ENCODE measurements at places on chromosomes 1 and 21.

GRCh38 chr1:204087181-204087892 lies 14.4 kb downstream of the SOX13 start:
- no peak for DNase-seq

DNA sequence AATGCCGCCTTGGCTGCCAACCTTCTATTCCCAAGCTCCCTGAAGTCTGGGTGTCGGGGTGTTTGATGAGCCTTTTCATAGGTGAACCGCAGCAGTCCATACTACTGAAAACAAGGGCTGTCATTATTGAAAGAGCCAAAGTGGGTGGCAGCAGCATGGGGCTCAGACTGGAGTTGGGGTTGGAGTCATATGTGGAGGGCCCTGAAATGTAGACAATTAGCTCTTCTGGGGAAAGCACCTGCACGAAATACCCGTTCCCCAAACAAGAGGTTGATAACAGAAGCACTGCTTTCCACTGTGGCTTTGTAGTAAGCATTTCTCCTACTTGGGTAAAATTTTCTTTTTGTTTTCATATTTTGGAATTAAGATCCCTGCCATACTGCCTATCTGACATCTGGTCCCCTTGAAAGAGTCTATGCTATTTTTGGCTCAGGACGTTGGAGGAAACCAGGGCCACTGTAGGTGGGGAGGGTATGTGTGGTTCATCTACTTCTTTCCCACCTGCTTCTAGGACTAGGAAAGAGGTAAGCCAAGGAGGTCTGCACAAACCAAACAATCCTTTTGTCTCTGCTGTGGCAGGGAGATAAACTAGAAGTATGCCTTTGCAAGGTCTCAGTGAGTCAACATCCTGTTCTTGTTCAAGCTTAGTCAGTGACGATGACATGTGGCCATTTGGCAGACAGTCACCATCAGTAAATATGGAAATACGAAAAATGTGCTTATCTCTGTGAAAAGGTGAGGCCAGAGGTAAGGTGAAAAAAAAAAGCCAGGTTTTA lies 197.0 kb upstream of the UBE2U start:
- peak; percentile 76 for DNase-seq

GRCh38 chr1:110229348-110230001 lies 19.4 kb downstream of the KCNC4 start:
- DNase-seq, result no peak

GRCh38 chr21:35257413-35257812 lies 208.3 kb upstream of the RUNX1 start:
- DNase-seq, result peak; percentile 53

DNA sequence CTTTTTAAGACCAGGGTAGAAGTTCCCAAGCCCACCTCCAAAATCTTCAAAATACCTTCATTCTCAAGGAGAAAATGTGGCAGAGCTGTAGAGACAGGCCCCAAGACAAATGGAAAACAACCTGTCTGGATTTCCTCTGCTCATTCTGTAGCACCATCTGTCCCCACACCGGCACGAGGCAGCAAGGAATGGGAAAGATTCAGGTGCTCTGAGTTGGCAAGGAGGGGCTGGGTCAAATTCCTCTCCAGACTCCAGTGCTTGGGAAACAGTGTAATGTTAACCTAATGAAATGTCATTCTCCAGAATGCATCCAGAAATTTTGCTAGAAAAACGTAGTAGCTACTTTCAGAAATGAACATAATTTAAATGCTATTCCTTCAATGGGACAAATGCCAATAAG lies 9.3 kb downstream of the PABPC4 start:
- DNase-seq, result no peak

- DNase-seq, result peak; percentile 50
Measured at GRCh38 chr21:31180256-31181081, 142.2 kb upstream of the KRTAP19-8 start.

DNA sequence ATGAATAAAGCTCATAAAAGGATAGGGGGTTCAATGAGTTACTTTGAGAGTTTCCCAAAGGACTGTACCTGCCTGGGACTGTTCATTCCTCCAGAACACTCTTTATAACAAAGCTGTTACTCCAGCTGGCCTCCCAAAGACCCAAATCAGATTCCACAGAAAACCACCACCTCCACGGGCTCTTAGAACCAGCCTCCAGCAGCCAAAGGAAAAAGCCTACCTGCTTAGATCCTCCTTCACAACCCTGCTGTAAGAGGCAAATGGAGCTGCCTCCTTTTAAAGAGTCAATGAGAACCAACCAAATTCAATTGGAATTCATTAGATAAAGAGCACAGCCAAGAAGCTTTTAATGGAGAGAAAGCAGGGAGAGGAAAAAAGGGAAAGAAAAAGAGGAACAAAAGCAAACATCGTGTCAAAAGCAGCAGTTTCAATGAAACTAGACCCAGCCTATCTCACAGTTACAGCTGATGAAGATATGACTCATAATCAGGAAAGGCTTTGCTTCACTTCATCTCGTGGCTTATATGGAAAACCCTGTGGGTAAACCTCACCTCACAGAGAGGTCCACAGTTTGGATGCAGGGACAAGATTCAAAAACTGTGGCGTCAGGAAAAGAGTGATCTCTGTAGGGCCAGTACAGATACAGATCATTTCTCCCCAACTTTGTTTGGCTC lies 27.8 kb upstream of the FMO4 start:
- DNase-seq, result no peak

DNA sequence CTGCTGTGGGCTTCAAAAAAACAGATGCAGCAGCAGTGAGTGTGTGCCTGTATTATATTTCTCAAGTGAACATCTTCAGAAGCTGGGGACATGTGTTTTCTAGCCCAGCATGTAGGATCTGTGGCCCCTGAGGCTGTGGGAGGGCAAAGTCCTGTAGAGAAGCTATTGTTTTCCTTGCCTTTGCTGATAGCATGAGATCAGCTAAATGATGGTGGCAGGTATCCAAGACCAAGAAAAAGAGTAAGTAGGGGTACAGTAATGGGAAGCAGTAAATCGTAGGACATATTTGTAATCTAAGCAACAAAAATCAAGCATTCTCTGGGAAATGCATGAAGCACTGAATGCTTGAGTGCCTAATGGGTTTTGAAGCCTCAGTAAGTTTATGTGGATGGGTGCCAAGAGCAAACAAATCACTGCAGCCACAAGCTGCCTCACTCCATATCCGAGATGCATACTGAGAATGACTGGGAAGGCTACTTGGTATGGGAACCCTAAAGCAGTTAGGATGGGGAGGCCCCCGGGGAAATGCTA lies 98.3 kb downstream of the CD58 start:
- no peak for DNase-seq

- DNase-seq, result no peak
Measured at GRCh38 chr1:52725903-52726264, 369 bp upstream of the ZYG11B start.
